ENCODE measurements at places on chromosomes 3 and 15.

DNA sequence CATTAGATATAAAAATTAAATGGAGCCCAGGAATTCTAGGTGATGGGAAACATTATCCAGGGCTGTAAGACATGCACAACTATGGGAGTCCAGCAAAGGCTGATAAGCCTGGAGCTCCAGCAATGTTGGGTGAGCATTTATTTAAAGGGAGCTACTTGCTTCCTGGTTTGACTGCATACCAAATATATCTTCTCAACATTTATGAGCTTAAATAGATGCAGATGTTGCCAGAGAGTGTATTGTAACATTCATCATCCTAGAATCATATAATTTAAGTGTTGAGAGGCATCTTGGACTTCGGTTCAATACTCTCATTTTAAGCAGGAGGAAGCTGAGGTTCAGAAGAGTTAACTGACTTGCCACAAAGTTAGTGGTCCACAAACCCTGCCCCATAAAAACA is 12.2 kb upstream of the POLR2M start:
- no peak for DNase-seq

DNA sequence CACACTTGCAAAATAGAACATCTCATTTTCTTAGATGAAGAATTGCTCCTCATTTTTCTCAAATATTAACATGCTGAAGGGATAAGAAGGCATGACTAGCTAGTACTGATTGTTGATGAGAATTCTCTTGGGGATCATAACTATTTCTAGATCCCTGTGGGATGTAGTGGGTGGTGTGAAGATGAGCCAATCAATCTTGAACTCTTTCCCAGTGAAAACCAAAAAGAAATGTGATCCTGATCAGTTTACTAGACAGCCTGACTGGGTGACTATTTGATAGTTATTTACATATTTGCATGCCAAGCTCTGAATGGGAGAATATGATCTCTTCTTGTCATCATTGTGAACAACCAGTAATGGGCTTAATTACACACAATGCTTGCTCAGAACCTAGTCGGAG is 63.7 kb downstream of the ZIC1 start:
- DNase-seq = no peak

- DNase-seq = no peak
Measured at GRCh38 chr3:129344540-129345220, 66.0 kb downstream of the HMCES start.

DNA sequence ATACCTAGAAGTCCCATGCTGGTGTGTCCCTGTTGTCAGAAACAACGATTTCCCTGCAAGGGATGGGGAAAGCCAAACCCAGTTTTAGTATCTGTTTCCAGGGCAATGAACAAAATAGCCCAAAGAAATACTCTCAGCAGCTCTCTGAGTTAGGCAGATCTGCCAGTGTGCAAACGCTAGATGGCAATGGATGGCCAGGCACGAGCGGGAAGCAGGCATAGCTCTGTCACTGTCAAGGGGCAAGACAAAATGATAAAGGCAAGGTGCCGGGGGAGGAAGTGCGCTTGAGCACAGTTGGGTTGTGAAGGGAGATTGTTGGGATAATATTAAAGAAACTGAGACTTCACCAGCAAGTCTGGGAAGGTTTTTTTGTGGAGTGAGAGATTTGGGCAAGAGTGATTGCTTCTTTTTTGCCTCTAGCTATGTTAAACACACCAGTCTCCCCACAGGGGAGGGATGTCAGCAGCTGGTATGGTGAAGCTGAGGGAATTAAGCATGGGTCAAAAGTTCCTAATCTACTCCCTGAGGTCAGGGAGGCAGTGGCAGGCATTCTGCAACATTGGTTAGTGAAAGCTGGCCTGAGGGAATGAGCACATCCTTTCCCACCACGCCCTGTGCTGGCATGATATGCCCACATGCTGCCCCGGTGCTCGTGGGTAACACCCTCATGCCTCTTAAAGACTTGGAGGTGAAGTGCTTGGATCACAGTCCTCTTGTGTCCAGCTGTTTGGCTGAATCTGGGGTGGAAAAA is 117.5 kb downstream of the PDCD6IP start:
- no peak for DNase-seq

- no peak for DNase-seq
Measured at GRCh38 chr3:104612218-104612617, 754.5 kb upstream of the ALCAM start.

GRCh38 chr3:133376810-133377209 is 23.0 kb upstream of the BFSP2 start:
- no peak for DNase-seq

- no peak for DNase-seq
Measured at GRCh38 chr3:87834327-87834726, 224.5 kb downstream of the CGGBP1 start.

GRCh38 chr3:113747283-113748046 is 630 bp downstream of the ATP6V1A start:
- no peak for DNase-seq
